ENCODE measurements at places on chromosomes 11 and 22. TPM values are rescaled to one million over a fixed set of nuclear protein-coding genes. Genes with fewer than 3 reads are reported as not detected.

SHISA8 gene
- 0.56 TPM for total RNA-seq

DNA sequence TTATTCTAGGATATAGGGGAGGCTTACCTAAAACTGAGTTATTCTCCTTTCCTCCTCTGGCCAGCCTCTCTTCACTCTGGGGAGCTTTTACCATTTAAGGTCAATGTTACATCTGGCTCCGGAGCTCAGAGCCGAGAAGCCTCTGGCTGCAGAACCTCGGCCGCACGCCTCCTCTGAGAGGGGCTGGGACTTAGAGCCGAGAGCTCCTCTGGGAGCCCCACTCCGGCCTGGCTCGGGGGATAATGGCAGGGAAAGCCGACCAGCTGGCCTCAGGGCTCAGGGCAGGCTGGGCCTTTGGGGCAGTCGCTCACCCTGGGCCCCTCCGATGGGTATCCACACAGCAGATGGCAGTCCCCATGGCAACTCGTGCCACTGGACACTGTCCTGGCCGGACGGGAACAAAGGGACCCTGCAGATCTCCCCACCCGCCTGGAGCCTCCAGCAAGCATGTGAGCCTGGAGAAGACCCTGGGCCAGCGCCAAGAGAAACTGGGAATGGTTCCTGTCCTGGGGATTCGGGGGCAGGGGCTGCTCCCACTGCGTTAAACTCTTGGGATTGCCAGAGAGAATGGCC, at the start of gene IRAG1:
IRAG1 (minus strand) TSS at position 247 of the 573 bp plus-strand sequence; CDS start at position 94, 153 bp downstream.
- H3K4me1 ChIP-seq = no peaks in the 10 kb centered on the region
- no peaks in the 10 kb centered on the region for H3K36me3 ChIP-seq
- peaks cover 7% of the 10 kb centered on the region for H3K27me3 ChIP-seq
- DNase-seq = no peak
- H3K27ac ChIP-seq = no peak within 1 kb of the TSS

- H3K4me3 ChIP-seq = no peak overlapping the region
- no peak overlapping the region for H3K27ac ChIP-seq
- peaks cover 4% of the 10 kb centered on the region for H3K27me3 ChIP-seq
- H3K4me1 ChIP-seq = no peaks in the 10 kb centered on the region
- H3K36me3 ChIP-seq = no peaks in the 10 kb centered on the region
These were observed 47.3 kb downstream of the TSPAN18 start for GRCh38 chr11:44774108-44774507.

H19 gene
- not detected for total RNA-seq

KCNK4 gene
- total RNA-seq = not detected

DNA sequence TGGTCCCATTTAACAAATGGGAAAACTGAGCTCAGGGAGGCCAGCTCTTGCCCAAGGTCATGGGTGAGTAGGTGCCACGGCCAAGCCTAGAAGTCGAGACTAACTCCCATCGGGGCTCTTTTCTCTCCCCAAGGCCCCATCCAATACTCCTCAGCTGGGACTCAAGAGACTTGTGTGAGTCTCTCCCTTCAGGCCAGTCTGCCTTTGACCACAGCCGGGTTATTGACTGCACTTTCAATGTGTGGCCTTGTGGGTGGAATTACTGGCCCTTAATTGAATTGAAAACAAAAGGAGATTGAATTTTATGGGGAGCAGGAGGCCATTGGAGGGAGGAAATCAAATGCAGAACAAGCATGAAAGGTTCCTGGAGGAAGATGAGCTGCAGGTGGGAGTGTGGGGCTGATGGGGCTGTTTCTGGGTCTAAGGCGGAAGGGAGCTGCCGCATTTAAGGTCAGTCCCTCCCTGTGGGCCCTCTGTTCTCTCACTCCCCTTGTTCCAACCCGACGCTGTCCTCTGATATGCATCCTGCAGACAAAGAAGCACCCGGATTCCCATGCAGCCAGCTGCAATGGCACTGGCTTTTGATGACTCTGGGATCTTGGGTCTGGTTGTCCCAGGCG, 552.8 kb downstream of the MIAT start:
- peaks cover 4% of the 10 kb centered on the region for H3K4me1 ChIP-seq
- peaks cover 45% of the 10 kb centered on the region for H3K27me3 ChIP-seq
- no peak for DNase-seq
- H3K36me3 ChIP-seq = no peaks in the 10 kb centered on the region
- H3K27ac ChIP-seq = no peak overlapping the region
- no peak overlapping the region for H3K4me3 ChIP-seq

MS4A7 gene
- not detected for total RNA-seq

DNA sequence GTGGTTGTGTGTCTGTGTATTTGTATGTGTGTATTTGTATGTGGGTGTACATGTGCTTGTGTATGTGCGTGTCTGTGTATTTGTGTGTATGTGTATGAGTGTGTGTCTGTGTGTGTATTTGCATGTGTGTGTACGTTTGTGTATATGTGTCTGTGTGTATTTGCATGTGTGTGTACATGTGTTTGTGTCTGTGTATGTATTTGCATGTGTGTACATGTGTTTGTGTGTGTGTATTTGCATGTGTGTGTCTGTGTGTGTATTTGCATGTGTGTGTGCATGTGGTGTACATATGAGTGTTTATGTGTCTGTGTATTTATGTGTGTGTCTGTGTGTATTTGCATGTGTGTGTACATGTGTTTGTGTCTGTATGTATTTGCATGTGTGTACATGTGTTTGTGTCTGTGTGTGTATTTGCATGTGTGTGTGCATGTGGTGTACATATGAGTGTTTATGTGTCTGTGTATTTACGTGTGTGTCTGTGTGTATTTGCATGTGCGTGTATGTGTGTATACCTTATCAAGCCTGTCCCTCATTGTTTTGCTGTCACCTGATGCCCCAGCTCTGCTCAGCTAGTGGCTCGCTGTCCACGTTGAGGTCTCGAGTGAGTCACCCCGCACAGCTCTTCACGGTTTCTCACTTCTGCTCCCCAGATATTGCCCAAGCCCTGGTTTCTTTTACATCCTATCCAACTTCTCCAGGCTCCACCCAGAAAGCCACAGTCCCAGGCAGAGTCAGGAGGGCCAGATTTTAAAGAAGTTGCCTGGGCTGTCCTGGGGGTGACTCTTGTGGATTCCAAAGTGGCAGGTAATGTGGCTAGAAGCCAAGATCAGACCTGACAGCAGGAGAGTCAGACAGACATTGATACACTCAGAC, 15.2 kb downstream of the MB start:
- no peak overlapping the region for H3K4me3 ChIP-seq
- peaks cover 3% of the 10 kb centered on the region for H3K27me3 ChIP-seq
- H3K4me1 ChIP-seq = peaks cover 2% of the 10 kb centered on the region
- H3K36me3 ChIP-seq = no peaks in the 10 kb centered on the region

GRCh38 chr11:66723693-66724092, 5.3 kb downstream of the SPTBN2 start:
- no peak overlapping the region for H3K4me3 ChIP-seq
- peaks cover 2% of the 10 kb centered on the region for H3K36me3 ChIP-seq

- no peaks in the 10 kb centered on the region for H3K36me3 ChIP-seq
- no peak overlapping the region for H3K4me3 ChIP-seq
- H3K4me1 ChIP-seq = no peaks in the 10 kb centered on the region
- DNase-seq = no peak
These were observed 209.5 kb downstream of the NTM start for GRCh38 chr11:131579932-131580387.

LGR4 gene
- total RNA-seq = 0.08 TPM

TRAF6 gene
- 9.8 TPM for total RNA-seq

DNA sequence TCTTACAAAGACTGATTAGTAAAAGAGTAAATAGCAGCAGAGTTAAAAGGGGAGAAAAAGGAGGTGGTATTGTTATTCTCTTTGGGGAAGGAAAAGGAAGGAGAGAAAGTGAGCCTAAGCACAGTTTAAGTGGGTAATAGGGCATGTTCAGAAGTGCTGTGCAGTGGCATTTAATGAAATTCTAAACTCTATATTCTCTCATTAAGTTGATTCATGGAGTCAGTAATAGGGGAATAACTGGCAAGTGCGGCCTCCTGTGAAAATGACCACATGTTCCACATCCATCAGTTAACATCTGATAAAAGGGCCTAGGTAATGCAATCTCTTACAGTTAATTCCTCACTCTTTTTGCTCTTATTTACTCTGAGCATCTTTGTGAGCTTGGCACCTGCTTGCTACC, 516.7 kb downstream of the JRKL start:
- no peaks in the 10 kb centered on the region for H3K36me3 ChIP-seq
- no peak for DNase-seq
- H3K4me3 ChIP-seq = no peak overlapping the region
- no peak overlapping the region for H3K27ac ChIP-seq
- H3K4me1 ChIP-seq = no peaks in the 10 kb centered on the region
- H3K27me3 ChIP-seq = no peaks in the 10 kb centered on the region

DNA sequence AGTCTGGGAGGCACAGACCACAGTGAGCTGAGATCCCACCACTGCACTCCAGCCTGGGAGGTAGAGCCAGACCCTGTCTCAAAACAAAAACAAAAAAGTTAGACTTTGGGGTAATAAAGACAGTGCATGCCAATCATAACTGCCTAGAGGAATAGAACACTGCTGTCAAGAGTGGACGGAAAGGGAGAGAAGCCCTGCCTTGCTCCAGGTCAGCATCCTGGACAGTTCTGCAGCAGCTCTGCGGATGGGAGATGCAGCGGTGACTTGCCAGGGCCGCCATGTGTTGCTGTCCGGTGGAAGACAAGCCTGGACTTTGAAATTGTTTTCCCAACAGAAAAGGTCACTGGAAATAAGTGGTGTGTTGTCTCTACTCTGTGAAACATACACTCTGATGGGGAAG, 618.2 kb downstream of the TBC1D22A start:
- no peak for DNase-seq
- H3K4me3 ChIP-seq = no peak overlapping the region
- no peak overlapping the region for H3K27ac ChIP-seq
- H3K27me3 ChIP-seq = no peaks in the 10 kb centered on the region
- H3K4me1 ChIP-seq = no peaks in the 10 kb centered on the region
- H3K36me3 ChIP-seq = peaks cover 3% of the 10 kb centered on the region

DNA sequence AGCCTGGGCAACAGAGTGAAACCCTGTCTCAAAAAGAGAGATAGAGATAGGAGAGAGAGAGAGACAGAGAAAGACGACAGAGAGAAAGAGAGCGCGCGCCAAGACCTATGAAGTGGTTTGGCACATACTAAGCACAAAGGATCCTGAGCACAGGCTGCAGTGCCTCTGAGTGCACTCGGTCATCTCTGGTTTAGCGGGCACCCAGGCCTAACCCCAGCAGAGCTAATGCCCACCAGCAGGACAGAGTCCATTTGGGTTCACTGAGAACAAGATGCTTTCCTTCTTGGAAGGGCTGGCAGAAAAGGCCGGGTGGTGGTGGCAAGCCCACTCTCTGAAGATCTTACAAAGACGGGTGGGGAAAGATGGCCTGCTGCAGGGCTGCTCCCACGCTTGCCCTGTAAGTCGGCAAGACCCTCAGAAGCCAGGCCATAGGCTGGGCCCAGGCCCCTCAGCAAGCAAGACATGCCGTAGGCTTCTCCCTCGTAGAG, 3.3 kb downstream of the SCARF2 start:
- H3K36me3 ChIP-seq = no peaks in the 10 kb centered on the region
- H3K4me3 ChIP-seq = no peak overlapping the region
- H3K4me1 ChIP-seq = peaks cover 13% of the 10 kb centered on the region
- H3K27me3 ChIP-seq = peaks cover 69% of the 10 kb centered on the region
- no peak for DNase-seq
- H3K27ac ChIP-seq = no peak overlapping the region

DNA sequence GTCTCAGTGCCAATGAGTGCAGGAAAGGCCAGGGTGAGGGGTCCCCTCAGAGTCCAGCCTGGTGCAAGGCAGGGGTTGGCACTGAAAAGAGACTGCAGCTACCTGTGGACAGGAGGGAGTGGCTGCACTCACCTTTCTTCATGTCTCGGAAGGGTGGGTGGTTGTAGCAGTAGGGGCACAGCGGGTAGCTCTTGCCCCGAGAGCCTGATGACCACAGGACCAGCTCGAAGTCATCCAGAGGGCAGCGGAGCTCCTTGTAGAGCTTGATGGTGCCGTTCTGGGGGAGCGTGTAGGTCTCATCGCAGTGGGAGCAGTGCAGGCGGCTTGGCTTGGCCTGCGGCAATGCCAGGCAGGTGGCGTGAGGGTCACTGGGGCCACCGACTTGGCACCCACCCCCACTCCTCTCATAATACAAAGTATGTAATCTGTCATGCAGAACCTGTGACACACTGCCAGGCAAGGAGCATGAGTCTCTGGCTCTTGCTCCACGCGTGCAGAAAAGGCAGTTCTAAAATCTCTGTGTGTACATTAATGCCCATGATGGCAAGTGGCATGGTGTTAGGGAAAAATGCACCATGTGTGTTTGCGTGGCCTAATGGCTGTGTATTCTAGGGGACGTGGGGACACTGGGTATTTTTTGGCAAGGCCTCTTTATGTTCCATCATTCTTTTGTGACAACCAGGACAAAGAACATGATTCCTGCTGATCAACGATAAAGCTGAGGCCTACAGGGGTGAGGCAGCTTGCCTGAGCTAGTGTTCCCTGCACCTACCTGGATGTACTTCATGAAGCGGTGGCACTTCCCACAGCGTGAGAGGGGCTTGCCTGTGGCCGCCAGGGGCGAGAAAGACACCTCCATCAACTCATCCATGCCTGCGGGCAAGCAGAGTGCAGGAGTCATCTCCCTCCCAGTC, 6.0 kb upstream of the PPM1F start:
- no peak for DNase-seq
- H3K27me3 ChIP-seq = no peaks in the 10 kb centered on the region
- no peaks in the 10 kb centered on the region for H3K4me1 ChIP-seq

DNA sequence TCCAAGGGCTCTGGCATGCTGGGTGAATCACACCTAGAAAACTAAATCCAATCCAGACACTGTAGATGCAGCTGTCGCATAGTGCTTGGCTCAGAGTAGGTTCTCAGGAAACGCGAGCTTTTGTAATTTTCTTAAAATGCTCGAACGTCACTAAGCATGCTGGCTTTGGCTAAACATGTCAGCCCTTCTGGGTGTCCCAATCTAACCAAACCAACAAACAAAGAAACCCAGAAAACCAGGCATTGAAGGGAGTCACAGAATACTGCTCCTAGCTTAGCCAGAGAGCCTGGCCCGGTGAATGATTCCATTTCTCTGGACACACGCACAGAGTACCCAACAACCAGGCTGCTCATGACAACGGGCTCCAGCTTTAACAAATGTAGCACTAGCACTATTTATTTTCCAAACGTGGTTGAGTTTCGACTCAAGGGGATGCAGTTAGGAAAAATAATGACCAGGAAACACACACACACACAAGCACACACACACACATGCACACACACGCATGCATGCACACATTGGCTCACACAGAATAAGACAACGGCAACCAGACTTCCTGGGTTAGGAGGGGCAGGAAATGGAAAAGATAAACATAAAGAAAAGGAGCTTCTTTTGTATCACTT, 492.6 kb downstream of the MIAT start:
- DNase-seq = no peak
- peaks cover 2% of the 10 kb centered on the region for H3K36me3 ChIP-seq
- peaks cover 55% of the 10 kb centered on the region for H3K27me3 ChIP-seq
- H3K4me1 ChIP-seq = peaks cover 4% of the 10 kb centered on the region
- no peak overlapping the region for H3K4me3 ChIP-seq
- no peak overlapping the region for H3K27ac ChIP-seq

SCGB1C1 gene
- not detected for total RNA-seq

PITPNM1 gene
- 56.4 TPM for total RNA-seq

- H3K4me3 ChIP-seq = no peak overlapping the region
- peaks cover 8% of the 10 kb centered on the region for H3K4me1 ChIP-seq
- no peak for DNase-seq
- no peak overlapping the region for H3K27ac ChIP-seq
These were observed 199.0 kb upstream of the MTNR1B start for GRCh38 chr11:92770419-92770818.

GRCh38 chr11:44928816-44929215, 21.9 kb downstream of the TP53I11 start:
- no peaks in the 10 kb centered on the region for H3K4me1 ChIP-seq
- no peak overlapping the region for H3K27ac ChIP-seq
- H3K36me3 ChIP-seq = no peaks in the 10 kb centered on the region

GRCh38 chr11:125371431-125371935, 124.6 kb downstream of the FEZ1 start:
- H3K27me3 ChIP-seq = peaks cover 33% of the 10 kb centered on the region
- H3K36me3 ChIP-seq = no peaks in the 10 kb centered on the region
- no peak for DNase-seq
- no peak overlapping the region for H3K27ac ChIP-seq
